ENCODE measurements at places on chromosomes 12 and 14.

GRCh38 chr14:100312877-100313400 is 6.7 kb upstream of the SLC25A29 start:
- no peak for DNase-seq

- peak; percentile 89 for DNase-seq
Observed at GRCh38 chr14:96176811-96177211, 27.8 kb upstream of the BDKRB2 start.

- DNase-seq = peak; percentile 11
Observed at GRCh38 chr12:51171884-51172514, 936 bp downstream of the TFCP2 start.

DNA sequence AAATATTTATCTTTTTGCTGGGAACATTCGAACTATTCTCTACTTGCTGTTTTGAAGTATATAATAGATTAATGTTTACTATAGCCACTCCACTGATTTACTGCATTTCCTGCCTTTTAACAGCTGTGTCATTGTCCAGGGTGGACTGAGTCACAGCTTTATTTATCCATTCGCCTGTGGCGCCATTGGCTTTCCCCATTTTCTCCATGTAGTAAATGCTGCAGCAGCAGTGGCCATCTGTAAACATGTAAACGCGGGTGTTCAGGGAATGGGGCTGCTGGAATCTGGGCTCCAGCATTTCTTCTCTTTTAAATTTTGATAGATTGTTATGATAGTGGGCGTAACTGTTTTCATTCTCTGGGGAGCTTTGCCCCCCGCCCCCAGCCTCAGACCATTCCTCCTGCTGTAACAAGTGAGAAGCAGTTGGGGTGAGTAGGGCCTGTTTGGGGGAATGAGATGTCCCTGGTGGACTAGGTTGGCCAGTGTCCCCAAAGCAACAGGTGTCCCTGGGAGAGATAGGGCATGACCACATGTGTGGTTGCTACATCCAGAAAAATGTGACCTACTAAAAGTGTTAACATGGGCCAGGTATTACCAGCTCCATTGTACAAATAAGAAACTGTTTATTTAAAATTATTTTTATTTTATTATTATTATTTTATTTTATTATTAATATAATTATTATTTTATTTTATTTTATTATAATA is 32.9 kb downstream of the RIN3 start:
- no peak for DNase-seq

- DNase-seq = no peak
Observed at GRCh38 chr12:1531654-1532374, 62.6 kb downstream of the FBXL14 start.
